ENCODE measurements at places on chromosomes 12 and 14.

DNA sequence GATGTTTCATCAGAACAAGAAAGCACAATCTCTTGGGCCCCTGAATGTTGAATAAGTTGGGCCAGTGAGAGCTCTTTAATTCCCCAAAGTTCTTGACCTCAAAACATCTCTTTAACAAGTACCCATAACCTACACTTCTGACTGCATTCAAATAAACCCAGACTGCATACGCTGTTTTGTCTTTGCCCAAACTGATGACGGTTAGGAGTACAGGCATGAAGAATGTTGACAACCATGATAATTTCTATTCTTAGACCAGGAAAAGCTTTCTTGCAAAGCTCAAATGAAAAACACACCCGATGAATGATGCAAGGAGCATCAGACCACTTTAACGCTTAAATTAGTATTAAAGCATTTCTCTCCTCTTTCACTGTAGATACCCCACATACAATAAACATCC lies 11.7 kb upstream of the RAB3IP start:
- DNase-seq, result no peak

DNA sequence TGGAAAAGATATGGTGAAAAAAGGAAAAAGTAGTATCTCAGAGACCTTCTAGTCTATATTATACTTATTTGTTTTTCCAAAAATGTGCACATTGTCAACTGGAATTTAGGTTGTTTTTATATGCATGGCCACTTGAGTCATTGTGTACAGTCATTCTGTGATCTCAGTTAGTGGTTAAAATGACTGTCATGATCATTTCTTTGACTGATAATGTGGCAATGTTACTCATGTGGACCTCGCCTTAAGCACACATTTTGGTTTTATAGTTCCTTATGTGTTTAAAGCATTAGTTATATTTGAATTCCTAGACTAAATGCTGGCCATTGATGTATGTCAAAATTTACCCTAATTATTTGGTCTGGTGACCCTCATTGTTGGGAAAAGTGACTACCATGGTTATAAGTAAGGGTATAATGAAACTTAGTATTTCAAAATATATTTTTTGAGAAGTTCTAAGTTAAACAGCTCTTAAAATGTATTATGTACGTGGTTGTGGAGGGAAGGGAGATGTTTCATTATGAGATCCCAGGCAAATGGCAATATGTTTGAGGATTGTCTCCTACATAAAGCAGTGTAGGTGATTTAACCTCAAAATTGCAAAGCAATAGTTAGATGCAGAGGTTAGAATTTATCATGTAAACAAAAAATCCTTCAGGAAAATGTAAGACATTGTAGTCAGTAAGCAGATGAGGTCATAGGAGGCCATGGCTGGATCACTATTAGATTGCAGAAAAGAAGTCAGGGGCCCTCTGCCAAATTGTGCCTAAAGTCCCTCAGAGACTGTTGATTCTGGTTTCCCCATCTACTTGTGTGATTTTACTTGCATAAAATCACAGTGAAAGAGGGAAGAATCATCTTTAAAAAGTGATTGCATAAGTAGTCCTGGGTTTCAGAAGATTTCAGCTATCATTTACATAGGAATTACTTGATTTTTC lies 17.5 kb downstream of the PNMA1 start:
- DNase-seq, result no peak

GRCh38 chr12:76704693-76705092 lies 59.2 kb upstream of the ZDHHC17 start:
- no peak for DNase-seq

DNA sequence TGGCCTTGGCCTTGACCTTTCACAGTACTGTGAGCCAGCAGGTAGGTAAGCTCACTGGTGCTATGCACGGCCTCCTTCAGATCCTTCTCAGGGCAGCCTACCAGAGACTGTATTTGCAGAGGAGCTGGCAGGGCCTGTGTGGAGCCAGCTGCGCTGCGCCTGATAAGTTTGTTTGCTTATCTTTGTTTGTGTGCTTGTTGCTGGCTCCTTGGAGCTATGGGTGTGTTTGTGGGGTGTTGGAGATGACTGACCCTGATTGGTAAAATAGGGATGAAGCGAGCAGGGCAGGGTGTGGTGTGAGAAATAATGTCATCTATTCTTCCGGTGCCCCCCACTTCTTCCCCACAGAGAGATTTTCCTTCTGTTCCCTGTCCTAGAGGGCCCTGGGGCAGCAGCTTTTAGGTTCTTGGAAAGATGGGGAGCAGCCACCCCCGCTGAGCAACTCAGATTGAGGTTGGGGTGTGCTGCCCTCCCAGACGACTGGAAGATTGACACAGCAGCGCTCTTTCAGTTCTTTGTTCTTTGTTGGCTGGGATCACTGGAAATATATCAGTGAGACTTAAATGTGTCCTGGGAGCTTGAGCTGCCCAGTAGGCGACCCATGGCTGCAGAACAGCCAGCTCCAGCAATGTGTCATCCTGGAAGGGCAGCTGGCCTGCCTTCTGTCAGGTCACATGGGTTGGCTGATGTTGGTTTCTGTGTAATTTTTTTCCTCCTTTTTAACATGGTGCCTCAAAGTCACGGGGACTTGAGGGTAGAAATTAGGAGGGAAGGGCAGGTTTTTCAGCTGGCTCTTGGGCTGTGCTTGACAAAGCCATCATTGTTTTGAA lies 19.6 kb downstream of the MLXIP start:
- DNase-seq, result no peak

GRCh38 chr12:122929812-122930211 lies 33.9 kb upstream of the VPS37B start:
- DNase-seq, result no peak

DNA sequence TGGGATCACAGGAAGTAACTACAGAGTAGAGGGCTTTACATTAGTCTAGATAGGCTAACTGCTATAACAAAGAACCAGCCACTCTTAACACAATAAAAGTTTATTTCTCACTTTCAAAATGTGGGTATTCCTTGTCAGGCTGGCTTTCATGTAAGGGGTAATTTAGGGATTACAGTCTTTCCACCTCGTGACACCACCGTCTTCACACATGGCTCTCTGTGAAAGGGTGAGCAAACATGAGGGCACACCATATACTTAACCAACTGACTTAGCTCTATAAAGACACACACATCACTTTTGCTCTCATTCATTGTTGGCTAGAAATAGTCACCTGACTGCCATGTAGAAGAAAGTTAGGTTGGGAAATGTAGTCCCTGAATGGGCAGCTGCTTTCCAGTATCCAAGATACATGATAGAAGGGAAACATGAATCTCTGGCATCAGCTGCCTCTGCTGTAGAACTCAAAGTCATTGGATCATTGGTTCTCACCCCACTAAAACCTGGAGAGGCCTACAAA lies 66.1 kb upstream of the CRY1 start:
- DNase-seq, result no peak

DNA sequence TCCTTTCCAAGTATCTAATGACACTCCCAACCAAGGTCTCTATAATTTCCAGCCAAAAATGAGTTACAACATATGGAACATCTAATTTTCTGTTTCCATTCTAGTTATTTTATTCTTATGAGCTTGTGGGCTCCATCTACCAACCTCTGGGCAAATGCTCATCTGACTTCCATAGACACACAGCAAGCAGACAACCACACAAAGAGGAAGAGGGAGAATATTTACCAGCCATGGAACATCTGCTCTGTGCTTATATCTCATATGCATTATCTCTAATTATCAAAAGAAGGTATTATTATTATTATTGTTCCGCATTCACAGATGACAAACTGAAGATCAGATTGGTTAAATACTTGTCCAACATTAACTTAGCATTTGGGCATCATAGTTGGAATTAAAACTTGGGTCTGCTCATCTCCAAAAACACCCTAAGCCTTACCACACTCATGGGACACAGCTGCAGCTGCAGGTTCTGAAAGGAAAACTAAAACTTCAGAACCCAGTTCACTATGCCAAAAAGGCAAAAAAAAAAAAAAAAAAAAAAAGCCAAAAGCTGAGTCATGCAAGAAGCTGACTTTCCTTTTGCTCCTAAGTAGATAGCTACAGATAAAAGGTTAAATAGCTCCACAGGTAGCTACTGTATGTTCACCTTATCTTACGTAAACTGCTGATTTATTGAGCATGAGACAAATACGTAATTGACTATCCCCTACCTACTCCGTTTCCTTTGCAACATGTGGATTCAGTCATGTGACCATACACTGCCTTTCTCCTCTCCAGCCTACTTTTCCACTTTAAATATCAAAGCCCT lies 23.6 kb upstream of the TCL1B start:
- no peak for DNase-seq

DNA sequence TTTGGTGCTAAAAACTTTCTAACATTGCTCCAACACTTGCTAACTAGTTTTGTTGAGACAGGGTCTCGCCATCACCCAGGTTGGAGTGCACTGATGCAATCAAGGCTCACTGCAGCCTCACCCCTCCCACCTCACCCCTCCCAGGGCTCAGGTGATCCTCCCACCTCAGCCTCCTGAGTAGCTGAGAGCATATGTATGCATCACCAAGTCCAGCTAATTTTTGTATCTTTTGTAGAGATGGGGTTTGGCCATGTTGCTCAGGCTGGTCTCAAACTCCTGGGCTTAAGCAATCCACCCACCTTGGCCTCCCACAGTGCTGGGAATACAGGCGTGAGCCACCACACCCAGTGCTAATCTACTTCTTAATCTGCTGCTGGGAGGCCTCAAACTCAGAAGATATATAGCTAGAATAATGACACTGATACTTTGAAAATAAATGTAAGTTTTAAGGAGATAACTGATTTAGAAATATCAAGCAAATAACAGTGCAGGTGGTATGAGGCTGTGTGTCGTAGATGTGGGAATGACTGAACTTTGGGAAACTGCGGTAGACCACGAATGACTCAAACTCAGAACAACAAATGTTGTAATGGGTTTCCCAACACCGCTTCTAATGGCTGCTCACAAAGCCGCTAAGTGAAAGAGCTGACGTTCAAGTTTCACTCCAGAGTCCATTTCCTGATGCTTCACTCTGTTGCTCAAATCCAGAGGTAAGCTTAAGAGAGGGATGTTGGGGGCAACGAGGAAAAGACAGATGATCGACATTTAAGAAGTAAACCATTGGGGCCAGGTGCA lies 10.0 kb downstream of the TMCC3 start:
- no peak for DNase-seq

DNA sequence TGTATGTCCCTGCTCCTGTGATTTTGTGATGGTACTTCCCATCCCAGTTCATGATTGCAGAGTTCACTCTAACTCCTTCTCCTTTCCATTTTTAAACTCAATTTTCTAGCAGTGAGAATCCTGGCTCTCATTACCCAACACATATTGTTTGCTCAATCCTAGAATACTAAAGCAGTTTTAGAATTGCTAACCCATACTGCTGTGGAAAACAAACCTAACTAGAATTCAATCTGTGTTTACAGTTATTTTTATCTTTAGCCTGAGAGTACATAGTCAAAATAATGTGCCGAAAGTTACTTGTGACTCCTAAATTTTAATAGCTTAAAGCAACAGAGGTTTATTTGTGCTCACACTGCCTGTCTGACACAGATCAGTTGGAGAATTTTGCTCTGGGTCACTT lies 508.0 kb downstream of the AACS start:
- DNase-seq, result no peak

DNA sequence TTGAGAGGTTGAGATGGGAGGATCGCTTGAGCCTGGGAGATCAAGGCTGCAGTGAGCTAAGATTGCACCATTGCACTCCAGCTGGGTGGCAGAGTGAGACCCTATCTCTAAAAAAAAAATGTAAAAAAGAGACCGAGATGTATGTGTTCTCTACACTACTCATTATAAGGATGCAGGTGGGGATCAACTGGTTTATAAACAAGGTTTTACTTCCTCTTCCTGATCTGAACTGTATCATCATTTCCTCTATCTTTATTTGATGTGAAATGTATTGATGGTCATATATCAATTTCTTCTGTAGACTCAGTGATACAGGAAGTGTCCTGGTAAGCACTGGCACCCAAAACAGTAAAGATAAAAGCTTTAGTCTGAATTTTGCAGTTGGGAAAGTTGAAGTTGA lies 20.1 kb upstream of the USP44 start:
- no peak for DNase-seq

DNA sequence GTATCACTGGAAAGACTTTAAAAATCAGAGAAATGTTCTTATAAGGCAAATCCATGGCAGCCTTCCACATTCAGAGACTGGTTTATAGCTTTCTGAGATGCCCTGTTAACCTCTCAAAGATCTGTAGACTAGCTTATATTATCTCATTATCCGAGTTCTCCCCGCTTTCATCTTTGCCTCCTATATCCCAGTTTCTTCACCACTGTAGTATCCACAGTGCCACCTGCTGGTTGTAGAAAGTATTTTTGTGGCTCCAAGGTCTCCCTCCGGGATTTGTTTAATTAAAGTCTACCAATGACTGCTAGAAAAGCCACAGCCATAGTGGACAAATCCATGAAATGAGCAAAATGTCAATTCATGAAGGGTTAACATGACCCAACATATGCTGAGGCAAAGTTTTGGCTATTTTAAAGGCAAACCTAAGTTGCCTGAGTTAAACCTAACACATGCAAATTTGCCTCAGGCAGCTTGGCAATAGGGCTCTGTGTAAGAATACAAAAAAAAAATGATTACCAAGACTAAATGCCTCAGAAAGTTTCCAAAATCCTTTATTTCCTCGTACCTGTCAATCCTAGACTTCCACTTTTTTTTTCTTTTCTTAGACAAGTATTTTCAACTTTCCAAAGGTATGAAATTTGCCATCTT lies 218.8 kb upstream of the BMP4 start:
- peak; percentile 11 for DNase-seq

DNA sequence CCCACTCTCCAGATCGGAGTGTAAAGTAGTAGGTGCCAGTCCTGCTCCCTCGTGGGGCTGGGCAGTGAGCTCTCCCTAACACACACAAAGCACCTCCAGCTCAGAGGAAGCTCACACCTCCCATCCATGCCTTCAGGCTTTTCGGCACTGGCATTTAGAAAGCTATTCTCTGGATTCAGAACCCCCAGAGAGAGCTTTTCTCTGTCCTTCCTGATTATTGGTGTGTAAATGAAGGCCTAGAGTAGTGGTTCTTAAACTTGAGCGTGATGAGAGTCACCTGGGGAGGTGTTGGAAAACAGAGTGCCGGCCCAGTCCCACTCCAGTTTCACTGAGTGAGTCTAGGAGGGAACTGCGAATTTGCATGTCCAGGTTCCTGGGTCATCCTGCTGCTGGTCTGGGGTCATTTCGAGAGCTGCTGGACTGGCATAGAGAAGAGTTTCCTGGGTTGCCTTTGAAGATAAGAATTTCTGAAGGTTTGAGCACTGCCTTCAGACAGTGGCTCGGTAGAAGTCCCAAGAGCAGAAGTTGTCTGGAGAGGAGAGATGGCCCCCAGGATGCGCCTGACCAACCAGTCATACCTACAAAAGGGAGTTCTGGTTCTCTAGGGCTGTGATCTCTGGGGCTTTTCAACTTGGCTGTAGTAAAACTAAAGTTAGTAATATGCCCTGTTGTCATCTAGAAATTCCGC lies 15.1 kb downstream of the CD9 start:
- DNase-seq, result no peak

GRCh38 chr14:33280646-33281045 lies 342.0 kb downstream of the NPAS3 start:
- no peak for DNase-seq

- no peak for DNase-seq
These were observed 185.1 kb downstream of the ATXN7L3B start for GRCh38 chr12:74722709-74723108.

- no peak for DNase-seq
These were observed 5.7 kb downstream of the SLC4A8 start for GRCh38 chr12:51430196-51430895.

- DNase-seq, result no peak
These were observed 9.4 kb upstream of the CCDC175 start for GRCh38 chr14:59585891-59586554.

Measured in central memory CD8-positive, alpha-beta T cell (primary cell).